GM04504 (cell line): ENCODE measurements at places on chromosomes 13 and 19.
A peak's percentile ranks its signal among the peaks of the same experiment; 100 is the strongest.

DNA sequence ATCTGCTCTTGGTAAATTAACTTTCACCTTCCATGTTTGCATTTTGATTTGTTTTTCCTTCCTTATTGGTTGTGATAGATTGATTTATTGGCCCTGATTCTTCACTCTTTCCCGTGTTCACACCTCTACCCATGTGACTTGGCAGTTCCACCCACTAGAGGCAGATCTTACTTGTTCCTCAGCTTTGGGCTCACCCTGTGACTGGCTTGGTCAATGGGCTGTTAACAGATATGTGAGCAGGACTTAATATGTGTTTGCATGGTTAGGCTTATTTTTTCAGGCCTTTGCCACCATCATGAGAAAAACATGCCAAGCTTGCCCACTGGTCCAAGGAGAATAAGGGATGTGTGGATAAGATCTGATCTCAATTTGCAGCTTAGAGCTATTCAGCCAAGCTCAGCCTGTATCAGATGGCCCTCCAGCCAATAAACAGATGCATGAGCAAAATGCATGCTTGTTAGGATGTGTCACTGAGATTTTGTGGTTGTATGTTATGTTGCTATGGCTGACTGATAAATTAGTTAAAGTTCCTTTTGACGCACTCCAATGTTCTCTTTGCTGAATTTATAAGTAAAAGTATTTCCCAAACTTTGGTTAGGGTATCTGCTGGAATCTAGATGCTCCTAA is 48.0 kb downstream of the RGCC start:
- DNase-seq = peak; percentile 74

DNA sequence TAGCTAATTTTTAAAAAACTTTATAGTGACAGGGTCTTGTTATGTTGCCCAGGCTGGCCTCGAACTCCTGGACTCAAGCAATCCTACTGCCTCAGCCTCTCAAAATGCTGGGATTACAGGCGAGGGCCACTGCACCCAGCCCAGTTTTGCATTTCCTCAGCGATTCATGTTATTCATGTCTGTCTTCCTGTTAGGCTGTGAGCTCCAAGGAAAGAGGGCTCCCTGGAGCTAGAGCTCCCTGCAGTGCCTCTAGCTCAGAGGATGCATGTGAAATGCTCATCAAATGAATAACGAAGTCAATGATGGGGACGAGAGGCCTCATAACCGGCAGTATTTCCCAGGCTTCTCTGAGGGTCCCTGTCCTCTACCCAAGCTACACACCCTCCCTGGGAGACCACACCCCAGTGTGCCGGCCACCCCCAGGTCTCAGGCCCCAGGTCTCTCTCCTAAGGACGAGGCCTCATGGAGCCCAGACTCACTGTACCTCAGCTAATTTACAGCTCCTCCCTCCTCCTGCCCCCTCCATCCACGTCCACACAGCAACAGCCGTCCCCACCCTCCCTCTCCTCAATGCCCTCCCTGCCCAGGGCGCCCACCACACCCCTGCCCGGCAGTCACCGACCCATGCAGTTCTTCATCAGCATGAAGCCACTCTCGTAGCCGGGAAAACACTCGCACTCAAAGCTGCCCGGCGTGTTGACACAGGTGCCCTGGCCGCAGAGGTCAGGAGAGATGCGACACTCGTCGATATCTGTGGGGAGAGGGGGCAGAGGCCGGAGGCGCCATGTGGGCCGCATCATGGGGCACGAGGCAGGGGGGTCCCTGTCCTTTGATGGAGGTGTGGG is 28.5 kb downstream of the FBN3 start:
- DNase-seq = no peak

DNA sequence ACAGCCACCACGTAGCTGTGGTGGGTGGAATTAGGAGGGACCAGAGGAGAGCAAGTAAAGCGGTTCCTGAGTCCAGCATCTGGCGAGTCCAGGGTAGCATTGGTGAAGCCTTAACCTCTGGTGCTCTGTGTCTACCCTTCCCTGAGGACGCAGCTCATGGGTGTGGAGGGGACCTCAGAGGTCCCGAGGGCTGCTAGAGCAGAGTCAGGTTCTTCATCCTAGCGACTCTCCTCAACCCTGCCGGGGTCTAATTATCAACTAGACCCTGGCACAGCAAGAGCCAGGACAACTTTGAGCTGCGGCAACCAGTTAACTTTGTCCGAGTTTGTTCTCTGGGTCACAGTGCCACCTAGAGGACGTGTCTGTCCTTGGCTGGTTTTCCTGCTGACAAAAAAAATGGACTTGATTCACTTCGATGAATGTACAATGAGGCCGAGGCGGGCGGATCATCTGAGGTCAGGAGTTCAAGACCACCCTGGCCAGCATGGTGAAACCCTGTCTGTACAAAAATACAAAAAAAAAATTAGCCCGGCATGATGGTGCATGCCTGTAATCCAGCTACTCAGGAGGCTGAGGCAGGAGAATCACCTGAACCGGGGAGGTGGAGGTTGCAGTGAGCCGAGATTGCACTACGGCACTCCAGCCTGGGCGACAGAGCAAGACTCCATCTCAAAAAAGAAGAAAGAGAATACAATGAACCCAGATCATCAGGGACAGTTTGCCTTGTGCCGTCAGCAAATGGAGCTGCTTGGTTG is 25.0 kb downstream of the TSSK6 start:
- DNase-seq = peak; percentile 68

- peak; percentile 71 for DNase-seq
These were observed 10.3 kb downstream of the ACTN4 start for GRCh38 chr19:38657633-38658222.

GRCh38 chr13:111645198-111645597 is 324.8 kb downstream of the TEX29 start:
- DNase-seq = no peak

DNA sequence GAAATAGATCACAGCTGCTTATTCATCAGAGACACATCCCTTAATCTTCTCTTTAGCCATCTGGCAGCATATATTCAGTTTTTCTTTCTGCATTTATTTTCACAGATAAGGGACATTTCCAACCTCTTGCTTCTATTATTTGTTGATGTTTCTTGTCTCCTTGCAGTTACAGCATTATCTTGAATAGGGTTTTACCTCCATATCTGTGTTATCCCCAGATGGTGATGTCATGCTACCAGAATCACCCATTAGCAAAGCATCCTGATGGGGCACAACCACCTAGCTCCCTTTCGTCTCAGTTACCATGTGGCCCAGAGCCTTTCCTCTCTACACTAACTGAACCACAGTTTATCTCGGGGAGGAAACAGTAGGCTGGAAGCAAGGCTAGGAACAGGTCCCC is 483.9 kb downstream of the FOXO1 start:
- DNase-seq = no peak

DNA sequence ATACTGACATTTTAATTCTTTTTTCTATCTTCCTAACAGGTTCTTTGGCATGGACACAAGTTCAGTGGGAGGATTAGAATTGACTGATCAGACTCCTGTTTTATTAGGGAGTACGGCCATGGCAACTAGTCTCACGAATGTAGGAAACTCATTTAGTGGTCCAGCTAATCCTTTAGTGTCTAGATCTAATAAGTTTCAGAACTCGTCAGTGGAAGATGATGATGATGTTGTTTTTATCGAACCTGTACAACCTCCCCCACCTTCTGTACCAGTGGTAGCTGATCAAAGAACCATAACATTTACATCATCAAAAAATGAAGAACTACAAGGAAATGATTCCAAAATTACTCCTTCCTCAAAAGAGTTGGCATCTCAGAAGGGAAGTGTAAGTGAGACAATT is 34.5 kb downstream of the ZMYM2 start:
- DNase-seq = no peak

GRCh38 chr13:62173958-62174357 is 758.3 kb upstream of the PCDH20 start:
- DNase-seq = no peak
